ENCODE measurements at places on chromosomes 7 and 10.
A peak's percentile ranks its signal among the peaks of the same experiment; 100 is the strongest.

DNA sequence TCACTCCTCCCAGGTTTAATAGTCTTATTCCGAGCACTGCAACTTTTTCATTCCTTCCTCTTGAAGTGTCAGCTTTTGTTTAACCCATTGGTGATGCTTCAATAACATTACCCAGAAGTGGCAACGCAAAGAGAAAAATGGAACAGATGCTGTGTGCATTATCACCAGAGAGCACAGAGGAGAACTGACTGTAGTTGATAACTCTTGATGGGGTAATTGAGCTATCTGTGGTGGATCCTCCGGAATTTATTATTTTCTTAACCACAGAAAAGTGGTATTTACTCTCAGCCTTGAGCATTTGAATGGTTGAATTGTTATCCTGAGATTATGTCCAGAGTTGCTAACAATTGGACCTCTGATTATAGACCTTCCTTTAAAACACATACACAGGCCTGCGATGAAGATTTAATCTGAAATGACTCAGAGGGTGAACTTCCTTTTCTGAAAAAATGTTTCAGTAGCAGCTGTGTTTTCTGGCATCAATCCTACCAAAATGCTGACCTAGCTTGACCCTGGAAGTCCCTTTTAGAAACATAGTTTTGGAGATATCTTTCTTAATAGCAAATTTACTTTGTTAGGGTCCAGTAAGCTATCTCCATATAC, 1584.4 kb upstream of the LRRTM3 start:
- DNase-seq: peak; percentile 70

GRCh38 chr10:69044546-69044945, 43.4 kb upstream of the SRGN start:
- no peak for DNase-seq

DNA sequence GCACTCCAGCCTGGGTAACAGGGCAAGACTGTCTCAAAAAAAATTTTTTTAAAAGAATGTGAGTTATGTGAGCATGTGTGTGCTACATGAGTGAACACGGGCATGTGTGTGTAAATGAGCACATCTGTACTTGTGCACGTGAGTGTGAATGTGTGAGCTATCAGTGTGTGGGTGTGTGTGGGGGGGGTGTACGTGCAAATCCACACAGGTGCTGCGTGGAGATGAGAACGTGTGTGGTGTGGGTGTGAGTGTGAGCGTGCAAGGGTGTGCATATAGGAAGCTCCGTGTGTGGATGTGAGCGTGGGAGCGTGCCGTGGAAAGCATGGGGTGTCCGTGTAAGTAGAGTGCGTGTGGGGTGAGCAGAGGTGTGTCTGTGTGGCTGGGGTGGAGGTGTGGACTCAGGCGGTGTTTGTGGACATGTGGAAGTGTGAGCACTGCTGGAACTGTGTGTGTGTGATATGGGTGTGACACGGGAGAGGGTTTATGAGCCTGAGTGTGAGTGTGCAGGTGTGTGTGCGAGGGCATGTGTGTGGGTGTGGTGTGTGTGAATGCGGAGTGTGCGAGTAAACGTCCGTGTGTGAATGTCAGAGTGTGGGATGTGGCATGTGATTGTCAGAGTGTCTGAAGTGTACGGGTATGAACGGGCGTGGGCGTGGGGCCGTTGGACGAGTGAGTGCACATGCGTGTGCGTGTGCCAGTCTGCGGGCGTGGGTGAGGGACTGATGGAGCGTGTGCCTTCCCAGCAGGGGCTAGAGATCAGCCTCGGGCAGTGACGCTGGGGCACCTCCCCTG, 45.9 kb upstream of the TNRC18 start:
- no peak for DNase-seq

DNA sequence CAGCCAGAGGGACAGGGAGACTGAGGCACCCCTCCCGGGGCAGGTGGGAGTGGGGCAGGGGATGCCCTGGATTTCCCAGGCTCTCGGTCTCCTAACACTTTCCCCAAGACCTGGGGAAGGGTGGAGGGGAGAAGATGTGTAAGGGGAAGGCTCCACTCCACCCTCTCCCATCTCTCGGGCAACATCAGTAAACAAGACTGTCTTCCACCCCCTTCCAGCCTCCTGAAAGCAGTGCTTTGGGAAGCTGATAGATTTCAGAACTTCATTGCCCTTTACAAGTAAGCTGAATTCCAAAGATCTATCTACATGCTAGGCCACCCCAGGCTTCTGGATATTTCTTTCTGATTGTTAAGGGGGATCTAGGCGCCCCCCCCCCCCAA, 3.7 kb downstream of the FLNC start:
- no peak for DNase-seq

DNA sequence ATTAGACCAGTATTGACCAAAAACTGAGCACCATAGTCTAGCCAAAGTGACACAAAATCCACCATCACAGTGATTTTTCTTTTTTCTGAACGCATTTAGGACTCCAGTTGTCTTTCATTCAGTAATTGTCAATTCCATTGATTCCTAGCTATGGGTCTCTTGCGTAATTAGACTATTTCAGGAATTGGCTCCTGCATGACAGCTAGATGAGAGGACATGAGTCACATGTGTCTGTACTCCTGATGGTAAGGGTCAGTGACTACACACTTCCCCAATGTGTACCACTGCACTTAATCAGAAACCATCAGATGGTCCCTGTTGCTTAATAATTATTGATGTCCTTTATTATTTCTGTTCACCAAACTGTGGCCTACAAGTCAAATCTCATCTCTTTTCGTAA, 469.5 kb downstream of the POM121L12 start:
- no peak for DNase-seq

DNA sequence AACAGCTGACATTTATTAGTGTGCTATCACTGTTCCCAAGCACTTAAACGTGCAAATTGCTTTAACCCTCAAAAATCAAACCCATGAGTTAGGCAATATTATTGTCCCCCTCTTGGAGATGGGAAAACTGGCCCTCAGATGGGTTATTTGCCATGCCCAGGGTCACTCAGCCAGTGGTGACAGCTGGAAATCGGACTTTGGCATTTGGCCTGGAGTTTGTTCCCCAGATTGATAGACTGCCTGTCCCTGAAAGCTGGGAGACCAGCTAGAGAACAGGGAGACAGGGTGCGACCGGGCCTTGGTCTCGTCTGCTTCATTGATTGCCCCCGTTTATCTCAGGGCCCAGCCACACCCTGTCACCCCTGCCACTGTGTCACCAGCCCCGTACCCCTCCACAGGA, 366.3 kb upstream of the GALNT17 start:
- DNase-seq: no peak

- DNase-seq: no peak
Observed at GRCh38 chr10:10716972-10717371, 300.7 kb upstream of the CELF2 start.

DNA sequence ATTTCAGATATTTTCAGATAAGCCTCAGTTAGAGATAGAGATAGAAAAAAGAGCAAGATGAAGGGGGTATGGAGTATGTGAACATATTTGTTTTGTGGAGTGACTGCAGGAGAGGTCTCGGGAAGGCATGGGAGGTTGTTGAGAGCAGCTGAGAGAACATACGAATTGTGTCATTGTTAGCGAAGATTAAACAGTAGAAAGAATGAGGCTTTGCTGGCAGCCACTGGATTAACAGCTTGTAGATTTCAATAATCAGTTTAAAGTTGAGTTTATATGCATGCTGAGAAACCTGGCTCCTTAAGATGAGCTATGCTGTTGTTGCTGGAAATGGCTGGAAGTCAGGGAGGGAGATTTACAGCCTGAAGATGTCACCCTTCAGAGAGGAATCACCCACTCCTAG, 100.9 kb upstream of the SORCS3 start:
- no peak for DNase-seq

Data from astrocyte of the spinal cord (primary cell).